Right renal cortex interstitium (tissue), 3 donors: ENCODE measurements at places on chromosomes 7 and 10.

- no peak for DNase-seq
Measured at GRCh38 chr7:18671176-18671575, 175.6 kb downstream of the HDAC9 start.

- no peak for DNase-seq
Measured at GRCh38 chr10:125128397-125129075, 31.8 kb downstream of the CTBP2 start.

- no peak for DNase-seq
Measured at GRCh38 chr7:48154792-48155413, 16.4 kb upstream of the ABCA13 start.

GRCh38 chr7:23105086-23105643 lies 420 bp upstream of the KLHL7 start:
- no peak for DNase-seq

DNA sequence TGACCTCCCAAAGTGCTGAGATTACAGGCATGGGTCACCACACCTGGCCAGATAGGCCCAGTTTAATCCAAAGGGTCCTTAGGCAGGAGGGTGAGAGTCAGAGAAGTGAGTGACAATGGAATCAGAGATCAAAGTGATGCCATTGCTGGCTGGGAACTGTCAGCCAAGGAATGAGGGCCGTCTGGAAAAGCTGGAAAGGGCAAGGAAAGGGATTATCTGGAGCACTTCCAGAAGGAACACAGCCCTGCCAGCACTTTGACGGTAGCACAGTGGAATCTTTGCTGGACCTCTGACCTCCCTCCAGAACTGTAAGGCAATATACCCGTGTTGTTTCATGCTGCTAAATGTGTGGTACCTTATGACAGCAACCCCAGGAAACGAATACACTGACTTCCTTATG lies 11.3 kb upstream of the TAS2R40 start:
- no peak for DNase-seq

DNA sequence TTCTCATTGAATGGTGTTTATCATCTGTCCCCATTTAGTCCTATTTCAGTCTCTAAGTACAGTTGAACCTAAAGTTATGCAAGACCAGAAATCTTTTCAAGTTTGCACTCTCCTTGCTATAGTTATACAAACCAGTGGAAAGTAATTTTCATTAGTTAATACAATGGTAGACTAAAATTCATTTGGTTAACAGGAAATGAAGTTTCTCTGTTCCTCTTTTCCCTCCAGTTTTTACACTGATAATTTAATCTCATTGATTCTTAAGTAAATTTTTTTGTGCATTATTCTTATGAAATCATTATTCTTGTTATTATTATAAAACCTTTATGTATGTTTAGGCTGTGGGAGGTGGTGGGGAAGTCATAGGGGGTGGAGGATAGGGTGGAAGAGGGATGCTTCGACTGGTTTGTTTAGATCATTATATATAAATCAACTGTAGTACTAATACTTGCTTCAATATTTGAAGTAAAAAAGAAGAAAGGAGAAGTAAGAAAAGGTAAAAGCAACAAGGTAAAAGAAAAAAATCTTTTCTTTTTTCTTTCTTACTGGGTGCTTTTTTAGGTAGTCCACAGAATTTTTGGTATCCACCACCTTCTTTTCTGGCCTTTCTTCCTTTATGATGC lies 104.1 kb downstream of the GPR85 start:
- DNase-seq, result no peak

GRCh38 chr7:38296059-38296857 lies 22.8 kb upstream of the TARP start:
- DNase-seq, result no peak

DNA sequence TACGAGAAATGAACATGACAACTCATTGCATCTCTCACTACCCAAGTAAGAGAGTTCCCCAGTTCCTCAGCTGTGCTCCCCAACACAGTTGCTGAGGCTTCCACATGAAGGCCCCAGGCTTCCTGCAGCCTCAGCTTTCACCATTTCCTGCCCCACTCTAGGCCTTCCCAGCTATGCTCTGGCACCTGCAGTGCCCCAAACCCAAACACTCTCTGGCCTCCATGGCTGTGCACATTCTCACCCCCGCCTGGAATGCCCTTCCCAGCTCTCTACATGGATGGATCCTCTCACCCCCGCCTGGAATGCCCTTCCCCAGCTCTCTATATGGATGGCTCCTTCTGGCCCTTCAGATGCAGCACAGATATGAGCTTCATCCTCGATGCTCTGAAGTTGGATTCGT lies 61.3 kb downstream of the KIAA1549 start:
- no peak for DNase-seq

DNA sequence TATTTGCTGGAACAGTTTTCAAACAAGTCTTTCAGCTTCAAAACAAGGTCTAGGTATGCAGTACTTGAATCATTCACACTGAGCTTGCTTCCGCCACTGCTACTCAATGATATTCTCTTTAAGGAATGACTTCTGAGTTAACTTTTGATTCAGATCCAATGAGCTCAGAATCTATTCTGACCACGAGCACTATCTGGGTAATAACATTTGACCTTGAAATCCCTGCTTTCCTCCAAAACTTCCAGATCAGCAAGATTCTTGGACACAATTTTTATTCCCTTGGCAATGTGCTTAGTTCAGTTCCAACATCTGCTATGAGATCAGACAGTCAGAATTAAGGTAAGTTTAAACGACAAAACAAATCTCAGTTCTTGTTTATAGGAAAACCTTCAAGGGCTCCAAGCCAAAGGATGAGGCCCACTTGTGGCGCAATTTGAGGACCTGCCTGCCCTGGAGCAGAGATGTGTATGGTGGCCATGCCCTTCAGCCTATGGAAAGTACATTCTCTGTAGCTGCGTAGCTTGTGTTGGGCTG lies 87.2 kb downstream of the RNF216 start:
- no peak for DNase-seq

- peak; percentile 58 for DNase-seq
Measured at GRCh38 chr7:54788664-54789063, 29.7 kb upstream of the SEC61G start.

GRCh38 chr10:6337382-6337781 lies 134.7 kb downstream of the PFKFB3 start:
- DNase-seq, result no peak

DNA sequence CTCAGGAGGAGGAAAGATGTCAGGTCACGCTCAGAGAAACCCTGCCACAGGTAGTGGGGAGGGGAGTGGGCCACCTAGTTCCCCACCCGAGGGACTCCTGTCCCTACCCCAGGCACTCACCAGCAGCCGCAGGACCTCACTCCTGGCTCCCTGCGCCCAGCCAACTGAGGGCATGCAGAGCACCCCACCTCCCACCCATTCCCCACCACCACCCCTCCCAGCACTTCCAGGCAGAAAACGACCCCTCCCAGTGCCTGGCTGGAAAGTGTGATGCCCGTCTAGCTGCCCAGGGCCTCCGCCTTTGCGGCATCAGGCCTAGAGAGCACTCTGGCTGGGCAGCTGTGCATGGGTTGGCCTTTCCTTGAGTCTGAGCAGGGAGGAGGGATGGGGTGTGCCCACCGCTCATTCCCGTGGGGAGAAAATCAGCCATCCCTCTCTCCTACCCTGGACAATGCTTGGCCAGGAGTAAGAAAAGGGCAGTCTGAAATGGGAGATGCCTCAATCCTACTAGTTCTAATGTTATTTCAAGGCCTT lies 1.3 kb downstream of the C10orf105 start:
- DNase-seq, result no peak

- DNase-seq, result no peak
Measured at GRCh38 chr7:51309361-51310130, 7.1 kb downstream of the COBL start.

- no peak for DNase-seq
Measured at GRCh38 chr10:29806350-29806788, 171.6 kb upstream of the SVIL start.

- no peak for DNase-seq
Measured at GRCh38 chr7:8285155-8285554, 23.2 kb upstream of the ICA1 start.

DNA sequence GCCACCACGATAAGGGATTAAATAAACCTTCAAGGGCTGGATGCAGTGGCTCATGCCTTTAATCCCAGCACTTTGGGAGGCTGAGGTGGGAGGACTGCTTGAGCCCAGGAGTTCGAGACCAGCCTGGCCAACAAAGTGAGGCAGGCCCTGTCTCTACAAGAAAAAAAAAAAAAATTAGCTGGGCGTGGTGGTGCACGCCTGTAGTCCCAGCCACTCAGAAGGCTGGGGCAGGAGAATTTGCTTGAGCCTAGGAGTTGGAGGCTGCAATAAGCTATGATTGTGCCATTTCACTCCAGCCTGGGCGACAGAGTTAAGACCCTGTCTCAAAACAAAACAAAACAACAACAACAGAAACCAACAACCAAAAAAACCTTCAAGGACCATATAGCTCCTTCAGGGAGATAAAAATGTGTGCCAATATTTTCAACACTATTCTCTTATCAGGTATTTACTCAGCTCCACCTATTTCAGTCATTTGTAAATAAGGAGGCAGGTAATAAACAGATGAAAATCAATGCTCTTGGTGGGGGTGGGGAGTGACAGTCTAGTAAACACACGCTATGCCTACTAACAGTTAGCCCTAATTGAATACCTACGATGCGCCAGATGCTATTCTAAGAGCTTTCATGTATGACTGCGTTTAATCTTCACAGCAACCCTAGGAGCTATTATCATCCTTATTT lies 13.2 kb downstream of the BAIAP2L1 start:
- DNase-seq, result no peak
